MCF 10A (cell line): ENCODE measurements at places on chromosomes 4 and X. TPM values are rescaled to one million over a fixed set of nuclear protein-coding genes. Genes with fewer than 3 reads are reported as not detected.

DNA sequence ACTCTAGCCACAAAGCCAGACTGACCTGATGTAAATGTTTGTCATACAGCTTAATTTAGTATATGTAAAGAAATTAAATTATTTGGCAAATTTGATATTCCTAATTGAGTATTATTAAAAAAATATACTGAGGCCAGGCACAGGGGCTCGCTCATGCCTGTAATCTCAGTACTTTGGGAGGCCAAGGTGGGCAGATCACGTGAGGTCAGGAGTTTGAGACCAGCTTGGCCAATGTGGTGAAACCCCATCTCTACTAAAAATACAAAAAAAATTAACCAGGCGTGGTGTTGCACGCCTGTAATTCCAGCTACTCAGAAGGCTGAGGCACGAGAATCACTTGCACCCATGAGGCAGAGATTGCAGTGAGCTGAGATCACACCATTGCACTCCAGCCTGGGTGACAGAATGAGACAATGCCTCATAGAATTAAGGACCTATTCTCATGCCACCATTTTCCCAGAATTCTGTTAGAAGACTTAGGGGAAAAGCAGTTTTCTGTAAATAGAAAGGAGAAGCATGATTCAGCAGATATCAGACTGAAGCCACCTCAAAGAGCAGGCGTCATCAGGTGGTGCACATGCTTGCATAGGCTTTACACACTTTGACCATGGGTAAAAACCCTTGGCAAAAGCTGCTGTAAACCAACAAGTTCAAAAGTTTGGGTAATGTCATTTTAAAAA is 6.1 kb downstream of the UBQLN2 start:
- no peak for DNase-seq

GRCh38 chr4:126375462-126376054 is 1060.8 kb downstream of the FAT4 start:
- DNase-seq: peak; percentile 53

- DNase-seq: peak; percentile 49
These were observed 153.3 kb upstream of the USP9X start for GRCh38 chrX:40931921-40932320.

The KDR gene
- total RNA-seq: 0.34 and 0.37 TPM in 2 replicates

DNA sequence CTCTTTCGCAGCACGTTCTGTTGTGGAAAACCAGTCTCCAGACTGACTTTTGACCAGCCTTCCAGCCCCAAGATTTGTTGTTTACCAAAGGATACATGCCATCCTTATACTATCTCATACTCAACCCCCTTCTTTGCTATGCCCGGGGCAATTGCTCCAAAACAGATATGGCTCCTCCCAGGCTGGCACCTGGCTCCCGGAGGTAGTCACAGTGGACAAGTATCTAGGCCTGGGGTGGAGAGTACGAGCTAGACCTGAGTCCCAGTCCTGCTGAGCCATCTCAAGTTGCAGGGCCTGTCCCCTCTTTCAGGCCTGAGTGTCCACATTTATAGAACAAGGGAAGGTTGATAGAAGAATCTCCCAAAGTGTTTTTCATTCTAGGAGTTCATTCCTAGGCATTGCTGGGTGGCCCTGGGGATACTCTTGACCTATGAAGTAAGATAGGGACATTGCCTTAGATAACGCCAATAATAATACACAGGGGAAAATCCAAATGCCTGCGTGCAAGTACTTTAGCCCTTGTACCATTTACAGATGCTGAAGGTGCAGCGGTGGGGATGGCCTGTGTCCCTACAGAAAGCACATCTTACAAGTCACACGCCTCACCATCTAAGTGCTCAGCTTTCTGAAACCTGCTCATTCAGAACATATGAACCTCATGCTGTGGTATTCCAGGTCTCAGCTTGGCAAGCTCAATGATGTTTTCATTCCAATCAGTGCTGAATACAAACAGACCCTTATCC is 136.7 kb upstream of the MAMLD1 start:
- no peak for DNase-seq

The RENBP gene
- total RNA-seq: 0.23 TPM in 1 of 2 replicates, not detected in the other

GRCh38 chr4:187666697-187667494 is 328.7 kb upstream of the ZFP42 start:
- DNase-seq: no peak

DNA sequence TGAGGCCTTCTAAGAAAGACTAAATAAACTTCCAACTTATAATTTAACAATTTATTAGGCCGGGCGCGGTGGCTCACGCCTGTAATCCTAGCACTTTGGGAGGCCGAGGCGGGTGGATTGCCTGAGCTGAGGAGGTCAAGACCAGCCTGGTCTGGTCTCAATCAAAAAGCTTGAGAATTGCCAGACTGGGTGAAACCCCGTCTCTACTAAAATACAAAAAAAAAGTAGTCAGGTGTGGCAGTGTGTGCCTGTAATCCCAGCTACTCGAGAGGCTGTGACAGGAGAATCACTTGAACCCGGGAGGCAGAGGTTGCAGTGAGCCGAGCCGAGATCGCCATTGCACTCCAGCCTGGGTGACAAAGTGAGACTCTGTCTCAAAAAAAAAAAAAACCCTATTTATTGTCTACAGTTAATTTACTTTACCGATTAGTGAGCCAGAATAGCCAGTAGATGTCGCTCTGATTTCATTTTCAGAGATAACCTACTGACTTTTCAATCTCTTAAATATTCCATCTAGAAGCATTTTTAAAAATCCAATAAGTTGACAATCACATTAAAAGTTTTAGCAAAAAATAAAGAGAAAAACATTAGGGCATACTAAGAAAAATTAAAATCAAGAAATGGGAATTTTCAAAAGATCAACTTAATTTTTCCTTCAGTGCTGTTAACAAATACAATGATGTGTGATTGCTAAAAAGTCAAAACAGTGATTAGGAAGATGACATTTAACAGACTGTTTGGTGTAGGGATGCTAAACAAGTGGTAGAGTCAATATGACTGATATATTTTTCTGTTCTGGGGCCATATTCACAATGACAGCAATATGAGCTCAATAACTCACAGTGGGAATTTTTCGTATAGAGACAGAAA is 4.3 kb upstream of the SHROOM3 start:
- DNase-seq: peak; percentile 66

DNA sequence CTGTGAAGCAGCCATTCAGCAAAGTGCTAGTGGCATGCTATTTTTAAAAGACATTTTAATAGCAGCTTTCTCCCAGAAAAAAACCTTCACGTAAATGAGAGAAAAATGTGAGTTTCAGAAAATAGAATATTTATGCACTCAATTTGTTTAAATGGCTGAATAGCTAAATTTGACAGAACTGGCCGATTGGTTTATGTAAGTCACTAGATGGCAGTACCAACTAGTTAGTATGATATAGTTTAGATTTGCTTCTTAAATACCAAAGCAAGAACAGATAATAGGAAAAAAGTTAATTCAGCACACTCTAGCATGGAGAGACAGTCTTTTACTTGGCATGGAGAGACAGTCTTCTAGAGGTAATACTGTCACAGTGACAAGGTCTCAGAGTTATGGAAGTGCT is 250.1 kb downstream of the SNCA start:
- peak; percentile 24 for DNase-seq

The TGIF2LX gene
- total RNA-seq: not detected in 2 replicates

The SLC4A4 gene
- total RNA-seq: not detected in 2 replicates

DNA sequence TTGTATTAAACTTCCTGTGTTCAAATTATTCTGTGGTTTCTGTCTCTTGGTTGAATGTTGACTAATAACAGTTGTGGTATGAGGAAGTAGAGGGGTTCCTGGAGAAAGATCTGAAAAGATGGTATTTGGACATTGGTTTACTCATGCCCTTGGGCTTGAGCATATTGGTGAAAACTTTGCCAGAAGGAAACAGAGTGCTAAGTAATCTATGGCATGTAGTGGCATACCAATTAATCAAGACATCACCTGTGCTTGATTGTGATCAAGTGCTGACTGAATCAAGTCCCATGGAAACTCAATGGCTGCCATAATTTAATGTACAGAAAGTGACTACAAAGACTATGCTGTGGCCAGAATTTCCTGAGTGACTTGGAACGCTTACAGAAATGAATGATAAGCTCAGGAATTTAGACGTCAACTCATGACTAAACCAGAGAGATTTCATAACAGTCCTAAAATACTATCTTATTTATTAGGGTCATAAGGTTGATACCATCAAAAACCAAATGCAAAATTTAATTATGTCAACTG is 2062.9 kb downstream of the ARAP2 start:
- DNase-seq: peak; percentile 75

DNA sequence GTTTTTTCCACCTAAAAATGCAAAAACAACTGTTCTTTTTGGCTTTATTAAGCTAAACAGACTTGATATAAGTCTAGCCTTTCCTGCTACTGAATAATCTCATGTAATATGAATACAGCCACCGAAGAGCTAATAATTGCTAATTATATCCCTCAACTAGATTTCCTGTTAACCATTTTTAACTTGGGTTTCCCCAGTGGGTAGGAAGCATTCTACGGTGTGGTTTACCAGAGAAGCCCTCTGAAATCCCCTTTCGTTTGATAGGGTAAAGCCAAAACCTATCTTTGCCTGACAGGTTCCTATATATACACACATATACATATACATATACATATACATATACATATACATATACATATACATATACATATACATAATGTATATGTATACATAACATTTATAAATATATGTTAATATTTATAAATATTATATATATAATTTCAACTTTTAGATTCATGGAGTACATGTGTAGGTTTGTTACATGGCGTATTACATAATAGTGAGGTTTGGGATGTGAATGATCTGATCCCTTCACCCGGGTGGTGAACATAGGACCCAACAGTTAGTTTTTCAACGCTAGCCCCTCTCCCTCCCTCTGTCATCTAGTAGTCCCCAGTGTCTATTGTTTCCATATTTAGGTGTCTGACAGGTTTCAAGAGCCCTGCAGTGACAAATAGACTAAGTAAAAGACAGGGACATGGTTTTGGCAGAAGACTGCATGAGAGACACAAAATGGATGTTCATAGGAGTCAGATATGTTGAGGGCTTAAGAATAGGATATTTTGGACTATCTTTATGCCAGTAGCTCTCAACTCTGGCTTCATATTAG is 62.4 kb downstream of the ATXN3L start:
- DNase-seq: no peak

DNA sequence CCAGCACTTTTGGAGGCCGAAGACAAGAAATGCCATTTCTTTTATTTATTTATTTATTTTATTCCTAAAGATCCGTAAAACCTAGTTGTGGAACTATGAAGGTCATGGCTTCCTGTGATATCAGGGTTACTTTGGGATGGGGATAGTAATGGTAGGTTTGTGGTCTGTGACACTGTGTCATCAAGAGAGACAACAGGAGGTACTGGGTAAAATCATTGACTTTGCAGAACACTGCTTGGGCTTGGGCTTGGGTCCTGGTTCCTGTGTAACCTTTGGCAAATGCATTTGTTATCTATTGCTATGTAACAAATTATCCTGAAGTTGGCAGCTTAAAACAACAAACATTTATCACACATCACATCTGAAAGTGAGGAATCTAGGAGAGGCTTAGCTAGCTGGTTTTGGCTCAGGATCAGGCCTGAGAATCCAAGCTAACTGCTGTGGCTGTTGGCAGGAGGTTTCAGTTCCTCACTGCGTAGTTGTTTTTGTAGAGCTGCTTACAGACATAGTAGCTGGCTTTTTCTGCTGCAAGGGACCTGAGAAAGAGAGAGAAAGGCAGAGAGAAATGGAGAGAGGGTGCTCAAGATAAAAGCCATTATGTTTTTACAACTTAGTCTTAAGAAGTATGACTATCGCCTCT is 576.4 kb upstream of the SLIT2 start:
- DNase-seq: no peak

DNA sequence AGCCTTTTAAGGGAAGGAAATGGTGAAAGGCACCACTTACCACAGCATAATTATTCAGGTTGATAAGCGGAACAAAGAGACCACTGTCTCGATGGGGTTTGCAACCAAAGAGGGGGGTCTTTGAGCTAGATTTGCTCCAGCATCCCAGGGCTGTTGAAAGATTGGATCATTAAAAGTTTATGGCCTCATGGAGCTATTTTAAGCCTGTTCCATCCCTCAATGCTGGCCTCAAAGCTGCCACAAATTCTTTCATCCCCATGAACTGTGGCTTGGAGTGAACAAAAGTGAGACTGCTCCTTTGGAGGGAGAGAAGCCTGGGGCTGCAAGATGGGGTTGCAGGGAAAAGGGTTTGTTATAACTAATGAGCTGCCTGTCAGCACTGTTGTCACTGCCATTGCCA is 209.8 kb downstream of the RTL9 start:
- DNase-seq: no peak

DNA sequence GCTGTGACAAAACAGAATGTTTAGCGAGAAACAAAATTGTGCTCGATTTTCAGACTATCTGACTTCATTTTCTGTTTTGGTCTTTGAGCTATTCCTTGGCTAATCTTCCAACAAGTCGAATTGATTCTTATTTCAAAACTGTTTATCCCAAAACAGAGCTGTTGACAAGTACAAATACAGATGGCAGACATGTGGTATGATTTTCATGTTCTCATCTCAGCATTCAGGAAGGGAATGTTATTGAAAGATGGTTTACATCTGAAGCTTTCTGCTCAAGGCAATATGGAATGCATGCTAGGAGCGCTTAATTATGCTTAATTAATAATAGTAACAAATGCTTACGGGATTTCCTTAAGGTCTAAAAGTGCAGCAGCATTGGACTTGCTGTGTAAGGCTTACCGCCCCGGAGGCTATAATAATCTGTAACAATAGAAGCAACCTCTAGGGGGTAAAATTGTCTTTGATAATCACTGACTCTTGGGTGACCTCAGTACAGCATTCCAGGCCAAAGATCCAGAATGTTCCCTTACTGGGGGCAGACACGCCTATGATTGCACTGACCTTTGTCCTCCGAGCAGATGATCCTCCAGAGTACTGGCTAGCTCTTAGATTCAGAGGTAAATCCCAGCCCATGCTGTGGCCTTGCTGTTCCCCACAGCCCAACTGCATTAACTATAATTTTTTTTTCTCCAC is 16.4 kb downstream of the LSM6 start:
- no peak for DNase-seq

GRCh38 chr4:11698846-11699590 is 270.3 kb upstream of the HS3ST1 start:
- peak; percentile 89 for DNase-seq

The IL1RAPL1 gene
- not detected in 2 replicates for total RNA-seq

GRCh38 chr4:98620087-98620784 is 38.2 kb downstream of the TSPAN5 start:
- DNase-seq: no peak

- no peak for DNase-seq
These were observed 27.1 kb upstream of the RBMX start for GRCh38 chrX:136907621-136908020.

The NLRP2B gene
- not detected in 2 replicates for total RNA-seq

The GRPEL1 gene
- 73.0 and 82.9 TPM in 2 replicates for total RNA-seq

The HSFX4 gene
- total RNA-seq: not detected in 2 replicates

The ABLIM2 gene
- total RNA-seq: 5.3 and 5.4 TPM in 2 replicates

GRCh38 chr4:55010550-55010949 is 114.8 kb downstream of the KDR start:
- no peak for DNase-seq

GRCh38 chrX:19909761-19910160 is 22.4 kb upstream of the SH3KBP1 start:
- DNase-seq: no peak
